ENCODE measurements at places on chromosomes 7 and 10.

DNA sequence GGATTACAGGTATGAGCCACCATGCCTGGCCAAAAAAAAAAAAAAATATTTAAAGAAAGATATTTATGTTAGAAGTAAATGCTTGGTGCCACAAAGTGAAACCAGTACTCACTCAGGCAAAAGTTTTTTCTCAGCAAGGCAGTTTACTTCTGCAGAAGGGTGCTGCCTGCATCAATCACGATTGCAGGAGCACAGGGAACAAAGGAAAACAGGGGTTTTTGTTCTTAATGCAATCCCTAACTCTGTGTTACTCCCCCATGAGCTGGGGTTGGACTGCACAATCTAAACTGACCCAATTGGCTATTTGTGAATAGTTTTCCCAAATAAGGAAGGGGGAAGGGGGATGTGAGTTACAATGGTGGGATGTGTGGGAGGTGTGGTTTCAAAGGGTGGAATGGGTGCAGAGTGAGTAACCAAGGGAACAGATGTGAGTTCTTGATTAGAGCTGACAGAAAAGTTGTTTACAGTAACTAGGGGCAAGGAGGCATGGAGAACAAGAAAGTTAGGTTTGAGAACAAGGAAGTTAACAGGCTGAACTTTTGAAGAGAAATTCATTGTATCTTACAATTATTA is 255.4 kb downstream of the TYW1 start:
- H3K4me3 ChIP-seq, result peak overlapping the region; percentile 50
- peaks cover 2% of the 10 kb centered on the region for H3K27me3 ChIP-seq
- no peaks in the 10 kb centered on the region for H3K4me1 ChIP-seq
- no peak for DNase-seq
- H3K36me3 ChIP-seq, result peaks cover 14% of the 10 kb centered on the region
- peak overlapping the region; percentile 19 for H3K27ac ChIP-seq

DNA sequence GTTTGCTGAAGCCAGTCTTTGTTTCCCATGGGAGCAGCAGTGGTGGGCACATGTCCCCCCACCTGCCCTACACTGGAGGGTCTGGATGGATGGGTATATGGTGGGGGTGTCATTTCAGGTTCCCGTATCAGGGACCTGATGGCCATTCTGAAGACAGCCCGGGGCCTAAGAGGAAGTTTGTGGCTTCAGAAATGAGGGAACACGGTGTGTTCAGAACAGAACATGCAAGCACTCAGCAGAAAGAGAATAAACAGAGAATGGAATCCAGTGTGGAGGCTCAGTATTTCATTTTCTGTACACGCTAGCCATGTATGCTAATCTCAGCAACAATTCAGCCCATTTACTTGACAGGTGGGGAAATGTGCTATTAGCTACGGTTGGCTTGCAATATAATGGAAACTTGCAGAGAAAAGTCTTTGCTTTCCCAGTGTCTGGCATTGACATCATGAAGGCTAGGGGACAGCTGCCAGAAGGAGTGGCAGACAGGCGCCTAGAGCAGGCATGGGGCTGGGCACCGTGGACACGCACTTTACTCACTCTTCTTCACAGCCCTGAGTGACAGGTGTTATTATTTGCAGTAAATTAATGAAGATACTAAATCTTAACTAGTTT is 98.6 kb downstream of the ELMO1 start:
- DNase-seq, result no peak
- H3K4me3 ChIP-seq, result no peak overlapping the region
- peaks cover 1% of the 10 kb centered on the region for H3K27me3 ChIP-seq
- H3K36me3 ChIP-seq, result peaks cover 10% of the 10 kb centered on the region

GRCh38 chr7:65397730-65398142 is 24.1 kb downstream of the ZNF92 start:
- H3K4me3 ChIP-seq, result peak overlapping the region; percentile 11
- no peaks in the 10 kb centered on the region for H3K27me3 ChIP-seq
- H3K27ac ChIP-seq, result no peak overlapping the region

GRCh38 chr7:12436126-12436525 is 32.5 kb upstream of the VWDE start:
- H3K36me3 ChIP-seq, result no peaks in the 10 kb centered on the region
- peaks cover 8% of the 10 kb centered on the region for H3K4me1 ChIP-seq
- no peak overlapping the region for H3K27ac ChIP-seq
- no peak overlapping the region for H3K4me3 ChIP-seq
- peaks cover 2% of the 10 kb centered on the region for H3K27me3 ChIP-seq

DNA sequence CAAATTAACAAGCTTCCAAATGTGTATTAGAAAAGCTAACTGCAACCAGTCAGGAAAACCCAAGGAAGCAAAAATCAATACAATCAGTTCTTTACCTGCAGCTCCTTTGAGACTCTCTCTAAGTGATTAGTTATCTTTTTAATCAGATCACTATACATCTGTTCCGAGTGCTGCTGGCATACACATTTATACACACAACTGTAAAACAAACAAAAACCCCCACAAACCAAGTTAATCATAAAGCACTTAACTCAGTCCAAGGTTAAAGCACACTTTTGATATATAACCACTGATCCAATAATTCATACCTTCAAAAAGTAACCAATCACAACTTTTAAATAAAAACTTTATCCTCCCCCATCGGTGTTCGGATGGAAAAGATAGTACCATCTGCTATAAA is 25.6 kb downstream of the CACUL1 start:
- H3K27me3 ChIP-seq, result no peaks in the 10 kb centered on the region
- H3K4me1 ChIP-seq, result peaks cover 36% of the 10 kb centered on the region
- no peaks in the 10 kb centered on the region for H3K36me3 ChIP-seq
- no peak for DNase-seq
- peak overlapping the region; percentile 77 for H3K27ac ChIP-seq
- H3K4me3 ChIP-seq, result no peak overlapping the region

DNA sequence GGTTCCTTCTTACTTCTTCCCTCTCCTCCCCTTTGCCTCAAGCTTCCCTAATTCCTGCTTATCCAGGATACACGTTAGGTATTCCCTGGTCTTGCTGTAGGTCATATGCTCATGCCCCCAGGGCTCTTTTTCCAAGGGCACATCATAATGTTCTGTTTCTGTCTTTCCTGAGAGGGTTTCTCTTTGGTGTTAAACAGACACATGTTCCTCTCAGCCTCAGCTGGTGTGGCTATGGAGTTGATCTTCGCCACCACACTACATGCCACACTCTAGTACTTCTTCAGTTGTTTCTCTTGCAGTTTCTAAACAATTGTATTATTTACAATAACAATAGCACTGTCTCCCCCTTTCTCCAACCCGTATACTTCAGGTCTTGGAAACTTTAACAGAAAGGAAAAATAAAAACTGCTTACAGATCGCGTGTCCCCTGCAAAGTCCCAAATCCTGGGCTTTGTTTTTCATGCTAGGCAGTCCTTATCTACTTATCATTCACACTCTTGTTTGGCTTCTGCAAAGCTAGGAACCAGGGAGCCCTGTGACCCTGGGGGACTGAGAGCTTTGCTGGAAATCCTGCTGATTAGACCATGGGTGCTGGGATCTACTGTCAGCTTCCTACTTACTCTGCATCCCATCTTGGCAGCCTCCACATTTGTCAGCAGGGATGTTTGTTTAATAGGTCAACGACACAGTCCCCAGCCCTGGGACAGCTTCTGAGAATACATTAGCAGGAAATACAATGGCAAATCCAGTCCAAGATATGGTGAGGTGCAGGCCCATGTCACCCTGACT is 193.9 kb upstream of the BMPER start:
- no peak overlapping the region for H3K4me3 ChIP-seq
- DNase-seq, result no peak
- no peak overlapping the region for H3K27ac ChIP-seq
- H3K27me3 ChIP-seq, result peaks cover 2% of the 10 kb centered on the region
- H3K36me3 ChIP-seq, result no peaks in the 10 kb centered on the region

GRCh38 chr10:109762555-109762954 is 160.8 kb downstream of the XPNPEP1 start:
- peaks cover 6% of the 10 kb centered on the region for H3K4me1 ChIP-seq
- no peak for DNase-seq
- H3K36me3 ChIP-seq, result peaks cover 3% of the 10 kb centered on the region
- no peak overlapping the region for H3K27ac ChIP-seq
- no peak overlapping the region for H3K4me3 ChIP-seq
- H3K27me3 ChIP-seq, result no peaks in the 10 kb centered on the region

DNA sequence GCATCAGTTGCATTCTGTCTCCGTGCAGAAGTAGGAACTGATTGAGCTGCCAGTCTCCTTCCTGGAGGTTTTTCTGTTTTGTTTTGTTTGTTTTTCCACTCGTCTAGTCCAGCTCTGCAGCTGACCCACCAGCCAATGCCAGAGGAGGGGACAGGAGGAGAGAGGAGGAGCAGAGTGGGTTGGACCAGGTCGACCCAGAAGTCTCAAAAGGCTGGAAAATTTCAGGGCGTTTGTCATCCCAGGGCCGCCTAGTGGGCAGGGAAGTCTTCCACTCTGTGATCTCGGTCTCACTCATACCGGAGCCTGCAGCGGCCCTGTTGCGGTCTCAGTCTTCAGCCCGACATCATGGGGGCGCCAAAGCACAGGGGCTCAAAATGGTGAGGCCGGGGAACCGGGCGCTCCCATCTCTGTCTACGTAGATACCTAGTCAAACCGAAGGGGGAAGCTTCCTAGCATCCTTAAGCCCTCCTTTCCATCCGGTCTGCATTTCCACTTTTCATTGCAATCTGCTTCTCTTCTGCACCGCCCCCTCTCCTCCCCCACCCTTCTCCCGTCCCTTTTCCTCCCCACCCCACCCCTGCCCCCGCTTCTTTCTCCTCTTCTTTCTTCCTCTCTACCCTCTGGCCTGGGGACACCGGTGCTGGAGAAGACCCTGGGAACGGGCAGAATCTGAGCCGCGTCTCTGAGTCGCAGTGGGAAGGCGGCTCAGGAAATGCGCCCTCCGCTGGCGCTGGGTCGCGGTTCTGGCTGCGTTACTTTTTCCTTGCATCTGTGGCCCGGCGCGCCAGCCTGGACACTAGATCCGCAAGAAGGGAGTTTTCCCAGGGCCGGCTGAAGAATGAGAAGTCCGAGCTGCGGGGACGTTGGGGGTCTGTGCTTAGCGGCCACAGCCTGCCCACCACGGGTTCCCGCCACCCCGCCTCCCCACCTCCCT is 16.2 kb upstream of the PAX2 start:
- H3K27ac ChIP-seq, result no peak overlapping the region
- peaks cover 24% of the 10 kb centered on the region for H3K27me3 ChIP-seq
- peaks cover 48% of the 10 kb centered on the region for H3K4me1 ChIP-seq
- H3K4me3 ChIP-seq, result peak overlapping the region; percentile 62
- DNase-seq, result peak; percentile 70
- no peaks in the 10 kb centered on the region for H3K36me3 ChIP-seq

GRCh38 chr7:111198255-111198654 is 107.3 kb downstream of the LRRN3 start:
- no peak overlapping the region for H3K4me3 ChIP-seq
- H3K4me1 ChIP-seq, result no peaks in the 10 kb centered on the region
- no peaks in the 10 kb centered on the region for H3K36me3 ChIP-seq

DNA sequence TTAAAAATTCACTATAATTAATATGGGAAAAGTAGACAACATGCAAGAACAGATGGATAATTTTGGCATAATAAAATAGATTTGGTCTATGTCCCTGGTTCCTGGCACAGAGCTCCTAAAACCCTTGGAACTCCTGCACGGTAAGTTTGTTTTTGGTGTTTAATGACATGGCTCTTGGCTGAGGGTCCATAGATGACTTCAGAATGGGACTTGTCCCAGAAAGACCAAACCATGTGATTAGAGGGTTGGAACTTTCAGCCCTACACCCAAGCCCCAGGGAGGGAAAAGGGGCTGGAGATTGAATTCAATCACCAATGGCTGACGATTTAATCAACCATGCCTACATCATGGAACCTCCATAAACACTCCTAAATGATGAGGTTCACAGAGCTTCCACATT is 12.6 kb upstream of the GSDME start:
- H3K27ac ChIP-seq, result no peak overlapping the region
- no peak for DNase-seq
- no peaks in the 10 kb centered on the region for H3K4me1 ChIP-seq
- H3K4me3 ChIP-seq, result no peak overlapping the region
- H3K27me3 ChIP-seq, result peaks cover 2% of the 10 kb centered on the region
- H3K36me3 ChIP-seq, result no peaks in the 10 kb centered on the region

GRCh38 chr10:17510242-17510908 is 56.0 kb upstream of the ST8SIA6 start:
- H3K27ac ChIP-seq, result no peak overlapping the region
- H3K27me3 ChIP-seq, result no peaks in the 10 kb centered on the region
- no peaks in the 10 kb centered on the region for H3K4me1 ChIP-seq
- no peak overlapping the region for H3K4me3 ChIP-seq

DNA sequence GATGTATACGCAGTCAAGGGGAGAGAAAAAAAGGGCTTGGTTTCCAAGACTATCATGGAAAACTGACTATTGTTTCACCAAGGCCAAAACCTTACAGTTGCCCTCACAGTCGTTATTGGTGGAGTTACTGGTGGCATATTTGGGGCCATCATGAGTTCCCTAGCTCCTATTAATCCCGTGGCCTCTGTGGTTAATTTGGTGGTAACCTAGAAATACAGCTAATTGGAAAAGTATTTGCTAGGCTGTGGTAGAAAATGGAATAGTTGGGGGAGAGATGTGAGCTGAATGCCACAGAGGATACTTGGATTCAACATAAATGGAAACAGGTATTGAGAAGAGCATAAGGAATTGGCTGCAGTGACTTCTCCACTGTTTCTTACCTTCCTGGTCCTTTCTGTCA is 450.7 kb downstream of the KCNMA1 start:
- H3K27me3 ChIP-seq, result no peaks in the 10 kb centered on the region
- H3K36me3 ChIP-seq, result no peaks in the 10 kb centered on the region
- H3K27ac ChIP-seq, result no peak overlapping the region
- peaks cover 27% of the 10 kb centered on the region for H3K4me1 ChIP-seq

DNA sequence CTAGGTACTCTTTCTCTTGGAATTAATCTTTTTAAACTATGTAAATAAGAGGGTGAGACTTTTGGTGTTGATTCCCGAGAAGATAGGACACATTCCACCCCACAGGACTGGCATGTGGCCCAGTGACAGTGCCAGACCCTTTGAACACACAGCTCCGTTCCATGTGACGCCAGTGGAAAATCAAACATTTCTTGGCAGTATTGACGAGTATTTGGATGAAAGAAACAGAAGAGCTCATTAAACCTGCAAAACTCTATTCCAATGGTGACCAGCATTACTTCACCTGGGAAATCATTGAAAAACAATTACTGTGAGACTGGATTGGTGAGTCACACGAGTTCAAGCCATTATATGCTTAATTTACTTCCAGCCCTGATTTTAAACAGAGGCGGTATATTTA is 25.8 kb downstream of the AKR1E2 start:
- no peak overlapping the region for H3K27ac ChIP-seq
- DNase-seq, result no peak
- H3K4me1 ChIP-seq, result peaks cover 8% of the 10 kb centered on the region
